ENCODE measurements at places on chromosomes 7 and 10. TPM values are rescaled to one million over a fixed set of nuclear protein-coding genes. Genes with fewer than 3 reads are reported as not detected.

Gene ARHGAP22
- total RNA-seq = 23.8 TPM

Gene ANKRD30A
- not detected for total RNA-seq

Gene CALCR
- not detected for total RNA-seq

Gene IFIT2
- total RNA-seq = 5.3 TPM

Gene MLXIPL
- total RNA-seq = not detected

Gene CHAT
- not detected for total RNA-seq

Gene SFTPA1
- total RNA-seq = not detected

Gene TMEM140
- total RNA-seq = 36.8 TPM

Gene ACBD7
- 3.1 TPM for total RNA-seq

Gene VSTM2A
- total RNA-seq = not detected

Gene MALRD1
- total RNA-seq = not detected

Gene KNDC1
- under 0.01 TPM for total RNA-seq

Gene SPAM1
- not detected for total RNA-seq

Gene PTPN20
- 0.44 TPM for total RNA-seq

Gene ECD
- total RNA-seq = 17.3 TPM

Gene ZNF425
- 1.3 TPM for total RNA-seq

Gene ZSCAN25
- total RNA-seq = 9.6 TPM

Gene RBP3
- not detected for total RNA-seq

Gene AIFM2
- 2.3 TPM for total RNA-seq

Gene PRPS1L1
- not detected for total RNA-seq
